Fibroblast of the conjunctiva (primary cell): ENCODE measurements at places on chromosomes 6 and 20.
A peak's percentile ranks its signal among the peaks of the same experiment; 100 is the strongest.

- no peak for DNase-seq
These were observed 174.5 kb downstream of the MRPL14 start for GRCh38 chr6:43952746-43953145.

- DNase-seq, result no peak
These were observed 658 bp downstream of the RIN2 start for GRCh38 chr20:19758501-19759331.

DNA sequence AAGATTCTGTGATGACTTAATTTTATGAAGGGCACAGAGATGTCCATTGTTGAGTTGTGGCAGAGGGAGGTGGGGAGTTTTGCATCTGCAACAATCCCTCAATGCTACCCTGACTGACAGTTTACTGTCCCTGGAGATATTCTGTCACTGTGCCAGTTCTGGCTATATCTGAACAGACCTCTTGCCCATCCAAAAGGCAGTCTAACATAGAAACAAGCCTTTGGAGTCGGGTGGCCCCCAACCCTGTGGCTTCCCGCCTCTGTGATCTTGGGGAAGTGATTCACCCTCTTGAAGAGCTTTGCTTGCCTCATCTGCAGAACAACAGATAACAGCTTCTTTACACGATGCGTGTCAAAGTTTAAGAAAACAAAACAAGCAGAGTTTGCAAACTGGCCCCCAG, 3.8 kb upstream of the E2F1 start:
- DNase-seq, result no peak

DNA sequence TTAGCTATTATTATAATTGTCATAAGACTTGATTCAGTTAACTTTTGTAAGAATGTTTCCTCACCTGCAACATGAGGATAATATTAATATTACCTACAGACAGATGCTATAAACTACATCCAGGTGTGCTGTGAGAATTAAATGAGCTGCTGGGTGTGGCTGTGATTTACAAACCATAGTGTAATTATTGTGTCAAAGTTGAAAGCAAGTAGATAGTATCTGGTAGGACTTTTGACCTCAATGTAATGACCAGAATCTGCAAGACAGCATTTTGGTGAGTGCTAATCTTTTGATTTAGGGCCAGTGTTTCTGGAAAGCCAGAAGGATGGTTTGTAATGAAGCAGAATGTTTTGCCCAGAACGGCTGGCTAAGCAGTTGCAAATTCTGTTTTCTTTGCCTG, 162.5 kb downstream of the TRMT11 start:
- DNase-seq, result no peak

- no peak for DNase-seq
These were observed 296.5 kb downstream of the SMOC2 start for GRCh38 chr6:168737481-168737880.

DNA sequence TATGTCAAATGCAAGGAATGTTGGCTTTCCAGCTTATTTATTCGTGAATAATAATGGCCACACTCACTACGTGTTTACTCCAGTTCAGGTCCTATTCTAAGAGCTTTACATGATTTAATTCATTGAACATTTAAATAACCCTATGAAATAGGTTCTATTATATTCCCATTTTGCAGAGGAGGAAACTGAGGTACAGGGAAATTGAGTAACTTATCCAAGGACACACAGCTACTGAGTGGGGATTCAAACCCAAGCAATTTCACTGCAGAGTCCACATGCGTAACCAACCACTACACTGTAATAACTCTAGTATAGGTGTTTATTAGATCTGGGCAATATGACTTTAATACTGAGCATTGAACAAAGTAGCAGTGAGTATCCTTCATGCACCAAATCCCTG, 12.3 kb upstream of the SLC13A3 start:
- no peak for DNase-seq

DNA sequence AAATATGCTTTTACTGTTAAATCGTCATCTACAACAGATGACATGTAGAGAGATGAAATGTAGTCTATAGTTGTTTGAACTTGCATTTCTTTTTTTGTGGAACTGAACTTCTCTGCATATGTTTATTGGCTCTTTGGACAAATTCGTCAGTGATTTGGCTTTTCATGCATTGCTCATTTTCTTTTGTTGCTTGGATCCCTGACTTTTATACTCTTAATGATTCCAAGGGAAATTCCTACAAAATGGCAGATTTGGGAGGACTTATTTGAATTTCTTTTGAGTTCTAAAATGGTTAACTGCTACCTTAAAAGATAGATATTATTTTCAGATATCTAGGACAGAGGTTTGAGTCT, 65.4 kb downstream of the UTRN start:
- DNase-seq, result no peak

DNA sequence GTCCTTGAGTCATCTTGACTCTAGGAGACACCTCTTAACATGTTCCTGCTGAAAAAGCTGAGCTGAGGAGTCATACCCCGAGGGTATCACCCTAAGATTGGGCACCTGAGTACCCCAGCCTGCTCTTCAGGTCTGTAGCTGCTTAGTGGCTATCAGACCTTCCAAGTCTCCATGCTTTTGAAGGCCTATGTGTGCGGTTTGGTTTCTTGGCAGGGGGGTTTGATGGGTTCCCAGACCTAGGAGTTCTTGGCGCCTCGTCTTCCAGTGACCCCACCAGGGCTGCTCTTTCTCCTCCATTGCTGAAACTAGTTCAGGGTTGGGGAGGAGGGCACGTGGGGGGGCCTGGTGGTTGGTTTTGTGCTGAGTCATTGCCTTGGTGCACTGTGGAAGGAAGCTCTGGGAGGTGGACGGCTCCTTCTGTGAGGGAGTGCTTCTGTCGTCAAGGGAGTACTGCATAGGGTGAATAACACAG, 20.1 kb downstream of the IGF2R start:
- no peak for DNase-seq

- no peak for DNase-seq
These were observed 1.0 kb downstream of the KHDC3L start for GRCh38 chr6:73363537-73363875.

GRCh38 chr20:19784511-19785172, 26.6 kb downstream of the RIN2 start:
- peak; percentile 79 for DNase-seq

- DNase-seq, result no peak
These were observed 106.3 kb downstream of the PRKN start for GRCh38 chr6:162621246-162621645.
